ENCODE measurements at places on chromosomes 2 and 18.
A peak's percentile ranks its signal among the peaks of the same experiment; 100 is the strongest.

DNA sequence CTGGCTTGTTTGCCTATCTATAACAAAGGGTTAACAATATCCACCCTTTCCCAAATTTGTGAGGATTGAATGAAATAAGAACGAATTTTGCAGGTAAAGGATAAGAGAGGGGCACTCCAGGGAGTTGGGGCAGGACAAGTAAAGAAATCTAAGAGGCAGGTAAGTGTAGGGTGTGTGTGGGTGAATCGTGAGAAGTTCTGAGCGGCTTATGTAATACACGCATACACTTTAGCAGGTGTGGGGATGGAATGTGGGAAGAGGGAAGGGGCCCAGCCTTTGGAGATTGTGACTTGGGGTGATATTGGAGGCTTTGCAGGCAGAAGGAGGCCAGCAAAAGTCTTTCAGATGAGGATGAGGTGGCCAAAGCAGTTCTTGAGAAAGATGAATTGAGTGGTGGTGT, 83.2 kb upstream of the AQP4 start:
- H3K27me3 ChIP-seq: no peaks in the 10 kb centered on the region
- no peaks in the 10 kb centered on the region for H3K36me3 ChIP-seq
- H3K4me1 ChIP-seq: no peaks in the 10 kb centered on the region
- H3K27ac ChIP-seq: no peak overlapping the region

DNA sequence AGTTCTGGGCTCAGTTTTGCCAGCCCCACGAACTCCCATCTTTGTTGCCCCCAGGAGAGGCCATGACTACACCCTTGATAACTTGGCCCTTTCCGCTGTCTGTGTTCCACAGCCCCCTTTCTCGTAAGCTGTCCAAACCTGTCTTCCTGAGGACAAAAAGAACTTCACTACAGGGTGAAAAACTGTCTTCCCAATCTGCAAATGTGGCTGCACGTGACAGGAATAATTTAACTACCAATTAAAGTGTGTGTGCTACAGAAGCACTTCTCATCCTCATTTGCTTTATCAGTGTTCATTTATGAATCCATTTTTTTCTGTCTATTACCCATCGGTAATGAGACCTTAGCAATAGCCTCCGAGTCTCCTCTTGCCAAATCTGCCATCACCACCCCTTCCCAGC, 9.1 kb upstream of the ALPK2 start:
- no peak overlapping the region for H3K4me3 ChIP-seq
- H3K27ac ChIP-seq: peak overlapping the region; percentile 11

DNA sequence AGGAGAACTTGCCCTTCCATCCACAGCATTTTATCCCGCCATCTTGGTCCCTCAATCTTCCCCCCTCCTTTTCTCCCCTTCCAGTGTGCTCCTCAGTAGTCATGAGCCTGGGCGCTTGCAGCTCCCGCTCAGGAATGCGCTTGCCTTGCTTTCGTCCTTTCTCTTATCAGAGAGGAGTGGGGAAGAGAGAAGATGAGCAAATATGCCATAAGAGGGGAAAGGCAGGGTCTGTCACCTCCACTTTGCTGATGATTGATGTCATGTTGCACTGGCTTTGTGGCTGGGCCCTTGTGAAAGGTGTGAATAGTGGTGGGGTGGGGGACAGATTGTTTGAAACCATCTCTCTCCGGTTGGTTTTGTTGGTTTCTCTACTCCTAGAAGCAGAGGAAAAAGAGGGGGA, 569.3 kb downstream of the TNS1 start:
- H3K27ac ChIP-seq: peak overlapping the region; percentile 61
- peaks cover 7% of the 10 kb centered on the region for H3K4me1 ChIP-seq

DNA sequence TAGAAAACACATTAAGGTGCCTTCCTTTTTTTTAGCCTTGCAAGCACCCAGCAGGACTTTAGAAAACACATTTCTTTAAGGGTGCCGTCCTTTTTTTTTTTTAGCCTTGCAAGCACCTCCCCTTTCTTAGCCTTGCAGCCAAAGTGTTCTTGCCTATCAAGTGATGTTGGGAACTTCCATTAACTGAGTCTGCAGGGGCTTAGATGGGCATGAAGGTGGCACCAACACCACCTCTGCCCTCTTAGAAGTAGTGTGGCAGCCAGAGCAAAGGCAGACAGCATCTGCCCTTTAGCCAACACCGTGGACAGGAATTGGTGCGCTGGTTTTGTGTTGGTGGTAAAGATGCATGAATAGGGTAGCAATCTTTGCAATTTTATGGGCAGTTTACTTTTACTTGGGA, 211.6 kb upstream of the SP5 start:
- H3K4me1 ChIP-seq: peaks cover 12% of the 10 kb centered on the region
- no peak overlapping the region for H3K4me3 ChIP-seq
- H3K27me3 ChIP-seq: peaks cover 14% of the 10 kb centered on the region
- no peak for DNase-seq
- H3K36me3 ChIP-seq: no peaks in the 10 kb centered on the region
- H3K27ac ChIP-seq: no peak overlapping the region

Data from effector memory CD8-positive, alpha-beta T cell (primary cell).